ENCODE measurements at places on chromosomes 3 and 15.

DNA sequence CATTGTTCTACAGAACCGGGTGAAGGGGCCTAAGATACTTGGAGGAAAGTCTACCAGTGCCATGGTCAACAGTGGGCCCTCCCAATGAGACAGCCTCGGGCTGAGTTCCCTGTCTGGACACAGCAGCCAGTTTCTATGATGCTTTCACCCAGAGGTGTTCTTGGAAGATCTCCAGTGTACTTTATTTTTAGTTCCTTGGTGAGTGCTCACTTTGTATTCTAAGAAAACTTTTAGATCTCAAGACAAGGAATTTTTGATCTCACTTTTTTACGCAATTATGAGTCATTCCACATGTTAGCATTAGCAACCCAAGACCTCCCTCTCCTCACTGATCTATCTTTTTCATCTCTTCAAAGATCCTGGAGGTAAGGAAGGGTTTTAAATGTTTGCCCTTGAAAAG is 287.7 kb downstream of the RORA start:
- DNase-seq: no peak

DNA sequence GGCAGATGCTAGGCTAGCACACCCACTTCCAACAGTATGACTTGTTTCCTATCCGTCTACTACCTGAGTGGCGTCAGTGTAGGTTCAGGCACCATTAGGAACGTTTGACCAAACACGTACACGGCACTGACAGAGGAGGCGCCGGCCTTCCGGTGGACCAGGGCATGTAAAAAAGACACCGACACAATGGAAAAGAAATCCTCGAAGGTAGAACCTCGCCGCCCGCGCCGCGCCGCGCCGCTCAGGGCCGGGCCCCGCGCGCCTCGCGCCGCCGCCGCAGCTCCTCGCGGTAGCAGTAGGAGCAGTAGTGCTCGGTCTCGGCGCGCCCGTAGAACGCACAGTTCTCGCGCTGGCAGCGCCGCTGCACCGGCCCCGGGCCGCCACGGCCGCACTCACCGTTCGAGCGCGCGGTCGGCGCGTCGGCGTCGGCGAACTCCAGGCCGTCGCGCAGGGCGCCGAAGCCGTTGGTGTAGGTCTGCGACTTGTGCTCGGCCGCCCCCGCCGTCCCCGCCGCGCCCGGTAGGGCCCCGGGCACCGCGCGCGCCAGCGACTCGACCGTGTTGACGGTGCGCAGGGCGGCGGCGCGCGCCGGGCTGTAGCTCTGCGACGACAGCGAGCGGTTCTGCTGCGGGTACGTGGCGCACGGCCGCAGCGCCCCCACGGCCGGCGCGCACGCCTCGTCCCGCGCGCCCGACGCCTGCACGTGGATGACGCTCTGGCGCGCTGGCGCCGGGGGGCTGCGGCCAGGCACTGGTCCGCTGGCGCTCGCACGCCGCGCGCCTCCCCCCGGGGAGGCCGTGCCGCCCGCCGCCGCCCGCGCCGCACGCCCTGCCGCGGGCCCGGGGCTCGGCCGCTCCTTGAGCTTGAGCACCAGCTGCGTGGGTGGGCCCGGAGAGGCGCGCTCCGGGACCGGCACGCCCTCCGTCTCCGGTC is 156.7 kb downstream of the KLF13 start:
- peak; percentile 39 for DNase-seq

DNA sequence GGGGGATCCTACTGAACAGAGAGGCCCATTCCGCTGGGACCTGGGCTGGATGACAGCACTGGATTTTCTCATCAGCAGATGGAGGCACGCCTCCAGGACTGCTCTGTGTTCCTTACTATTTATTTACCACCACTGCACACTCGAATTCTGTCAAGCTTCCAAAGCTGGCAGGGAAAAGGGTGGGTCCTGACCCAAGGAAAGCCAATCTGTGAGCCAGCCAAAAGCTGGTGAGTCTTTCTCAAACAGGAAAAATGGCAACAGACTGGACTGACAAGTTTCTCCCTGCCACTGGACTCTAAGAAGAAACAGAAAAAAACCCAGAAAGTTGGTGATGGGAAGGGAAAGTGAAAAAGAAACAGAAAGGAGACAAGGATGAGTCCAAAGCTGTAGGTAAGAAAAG is 37.8 kb downstream of the CD47 start:
- no peak for DNase-seq

DNA sequence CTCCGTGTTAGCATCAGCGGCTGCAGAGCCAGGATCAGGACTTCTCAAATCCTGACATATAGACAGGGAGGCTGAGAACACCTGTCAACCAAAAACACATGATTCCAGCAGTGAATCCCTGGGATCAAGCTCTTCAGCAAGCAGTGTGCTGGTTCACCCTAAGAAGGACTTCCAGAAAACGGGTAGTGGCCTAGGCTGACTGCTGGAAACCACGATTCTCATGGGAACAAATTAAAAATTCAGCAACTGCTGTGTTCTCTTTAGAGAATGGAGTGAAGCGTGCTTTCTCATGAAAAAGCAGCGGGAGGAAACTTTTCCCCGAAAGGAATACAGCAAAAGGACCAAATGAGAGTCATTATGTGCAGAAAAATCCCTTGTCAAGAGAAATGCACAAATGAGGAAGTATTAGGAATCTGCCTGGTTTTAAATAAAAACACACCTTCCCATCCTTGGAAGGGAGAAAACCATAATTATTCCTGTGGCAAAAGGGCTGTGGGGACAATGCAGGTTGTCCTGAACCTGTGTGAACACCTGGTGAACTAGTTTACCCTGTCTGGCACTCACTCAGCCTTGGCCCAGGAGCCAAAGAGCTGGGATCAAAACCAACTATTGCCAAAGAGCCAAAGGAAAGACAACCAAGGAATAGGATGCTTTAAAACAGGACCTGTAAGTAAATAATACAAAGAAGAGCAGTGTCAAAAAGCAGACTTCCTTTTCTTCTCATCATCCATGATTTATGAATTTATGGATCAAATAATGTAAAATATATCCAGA is 13.4 kb downstream of the IL12A start:
- no peak for DNase-seq

- no peak for DNase-seq
These were observed 3.2 kb downstream of the HTR3E start for GRCh38 chr3:184099806-184100686.

Measured in activated CD4-positive, alpha-beta T cell treated with anti-CD3 and anti-CD28 coated beads for 4 hours (primary cell).